Right kidney (tissue), 9 donors: ENCODE measurements at places on chromosomes 16 and 17.

DNA sequence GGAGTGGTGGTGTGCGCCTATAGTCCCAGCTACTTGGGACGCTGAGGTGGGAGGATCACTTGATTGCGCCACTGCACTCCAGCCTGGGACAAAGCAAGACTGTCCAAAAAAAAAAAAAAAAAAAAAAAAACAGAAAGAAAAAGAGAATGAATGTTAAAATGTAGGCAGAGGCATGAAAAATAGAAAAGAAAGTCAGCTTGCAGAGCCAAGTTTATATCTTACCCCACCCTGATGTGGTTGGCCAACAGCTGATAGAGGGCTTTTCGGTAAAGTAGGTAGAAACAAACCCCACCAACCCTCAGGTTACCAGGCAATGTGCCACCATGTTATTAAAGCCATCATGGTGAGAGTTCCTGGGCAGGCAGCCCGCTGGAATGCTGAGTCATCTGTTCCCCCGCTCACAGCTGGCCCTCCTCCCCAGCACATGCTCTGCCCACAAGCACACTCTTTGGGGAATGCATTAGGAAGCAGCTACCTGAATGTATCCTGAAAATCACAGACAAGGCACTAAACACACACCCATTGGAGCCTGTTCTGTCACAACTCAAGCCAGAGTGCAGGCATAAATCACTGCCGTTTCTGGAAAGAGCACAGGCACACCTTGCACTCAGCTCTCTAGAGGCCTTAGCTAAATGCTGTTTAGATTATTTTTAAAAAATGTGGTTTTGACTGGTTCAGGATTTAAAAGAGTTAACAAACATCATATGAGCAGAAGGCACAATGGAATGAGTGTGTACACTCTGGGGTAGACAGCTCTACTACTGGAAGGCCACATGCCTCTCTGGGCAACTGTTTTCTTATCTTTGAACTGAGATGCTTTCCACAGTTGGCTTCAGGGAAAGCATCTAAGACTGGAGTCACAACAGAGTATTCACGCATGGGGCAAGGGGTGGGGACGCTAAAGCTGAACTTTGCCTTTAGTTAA lies 128.5 kb downstream of the PARN start:
- DNase-seq, result no peak

DNA sequence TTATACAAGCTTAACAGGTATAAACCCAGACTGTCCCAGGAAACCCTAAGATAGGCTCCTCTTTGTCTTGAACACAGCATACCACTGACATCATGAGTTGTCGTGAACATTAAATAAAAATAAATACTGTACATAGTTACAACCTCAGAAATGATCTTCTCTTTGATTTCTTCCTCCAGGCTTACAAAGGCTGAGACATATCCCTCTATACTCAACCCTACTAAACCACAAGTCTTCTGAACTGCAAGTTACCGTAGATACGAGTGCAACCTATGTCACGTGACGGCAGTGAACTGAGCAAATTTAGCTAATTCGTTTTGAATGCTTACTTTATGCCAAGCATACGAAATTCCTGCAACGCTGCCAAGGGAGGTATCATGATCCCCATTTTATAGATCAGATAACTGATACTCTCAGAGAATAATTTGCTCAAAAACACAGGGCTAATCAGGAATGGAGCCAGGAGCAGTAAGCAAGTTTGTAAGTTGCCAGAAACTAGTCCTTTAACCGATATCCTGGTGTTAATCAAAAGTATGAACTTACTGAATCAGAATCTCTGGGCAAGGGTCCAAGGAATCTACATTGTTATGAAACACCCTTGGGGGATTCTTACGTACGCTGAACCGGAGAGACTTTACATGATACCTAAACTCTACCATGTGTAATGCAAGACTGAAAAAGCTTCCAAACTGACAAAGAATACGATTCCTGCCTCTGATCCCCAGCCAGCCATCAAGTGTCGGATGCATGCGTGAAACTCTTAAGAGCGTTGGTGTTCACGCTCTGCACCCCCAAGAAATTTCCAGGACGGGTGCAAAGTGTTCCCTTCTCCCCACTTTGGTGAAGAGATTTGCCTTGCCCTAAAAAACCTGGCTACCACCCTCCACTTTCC lies 106.2 kb downstream of the XYLT1 start:
- DNase-seq, result no peak

GRCh38 chr16:83206426-83206825 lies 579.7 kb downstream of the CDH13 start:
- DNase-seq, result no peak

GRCh38 chr17:72165867-72166439 lies 45.1 kb downstream of the SOX9 start:
- DNase-seq, result no peak

- no peak for DNase-seq
Measured at GRCh38 chr17:52505601-52506000, 347.1 kb upstream of the CA10 start.

DNA sequence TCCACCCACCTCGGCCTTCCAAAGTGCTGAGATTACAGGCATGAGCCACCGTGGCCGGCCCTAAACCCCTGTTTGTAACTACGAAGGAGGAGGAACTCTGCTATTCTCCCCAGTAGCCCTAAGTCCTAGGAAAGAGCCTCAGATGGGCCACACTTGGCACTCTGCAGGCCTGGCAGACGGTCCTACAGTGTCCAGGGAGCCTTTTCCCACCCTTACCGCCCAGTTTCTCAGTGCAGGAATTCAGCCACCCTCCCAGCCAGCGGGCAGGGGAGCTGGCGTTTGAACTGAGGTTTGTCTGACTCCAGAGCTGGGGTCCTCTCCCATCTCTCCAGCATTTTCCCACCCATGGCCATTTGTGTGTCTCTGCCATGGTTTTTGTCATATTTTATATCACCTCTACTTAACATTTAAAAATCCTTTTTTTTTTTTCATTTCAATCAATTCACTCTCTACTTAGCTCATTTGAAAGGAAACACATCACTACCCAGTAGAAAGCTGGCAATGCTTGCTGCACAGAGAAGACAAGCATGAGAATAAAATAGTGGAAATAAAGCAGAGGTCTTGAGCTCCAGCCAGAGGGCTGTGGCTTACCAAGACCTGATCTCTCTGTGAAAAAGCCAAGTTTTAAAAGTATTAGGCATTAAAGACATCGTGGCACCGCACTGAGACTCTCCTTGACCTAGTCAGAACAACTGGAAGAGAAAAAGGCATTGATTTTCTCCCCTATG lies 34.9 kb downstream of the BCO1 start:
- no peak for DNase-seq

GRCh38 chr17:82849076-82849945 lies 9.5 kb upstream of the ZNF750 start:
- DNase-seq, result no peak

DNA sequence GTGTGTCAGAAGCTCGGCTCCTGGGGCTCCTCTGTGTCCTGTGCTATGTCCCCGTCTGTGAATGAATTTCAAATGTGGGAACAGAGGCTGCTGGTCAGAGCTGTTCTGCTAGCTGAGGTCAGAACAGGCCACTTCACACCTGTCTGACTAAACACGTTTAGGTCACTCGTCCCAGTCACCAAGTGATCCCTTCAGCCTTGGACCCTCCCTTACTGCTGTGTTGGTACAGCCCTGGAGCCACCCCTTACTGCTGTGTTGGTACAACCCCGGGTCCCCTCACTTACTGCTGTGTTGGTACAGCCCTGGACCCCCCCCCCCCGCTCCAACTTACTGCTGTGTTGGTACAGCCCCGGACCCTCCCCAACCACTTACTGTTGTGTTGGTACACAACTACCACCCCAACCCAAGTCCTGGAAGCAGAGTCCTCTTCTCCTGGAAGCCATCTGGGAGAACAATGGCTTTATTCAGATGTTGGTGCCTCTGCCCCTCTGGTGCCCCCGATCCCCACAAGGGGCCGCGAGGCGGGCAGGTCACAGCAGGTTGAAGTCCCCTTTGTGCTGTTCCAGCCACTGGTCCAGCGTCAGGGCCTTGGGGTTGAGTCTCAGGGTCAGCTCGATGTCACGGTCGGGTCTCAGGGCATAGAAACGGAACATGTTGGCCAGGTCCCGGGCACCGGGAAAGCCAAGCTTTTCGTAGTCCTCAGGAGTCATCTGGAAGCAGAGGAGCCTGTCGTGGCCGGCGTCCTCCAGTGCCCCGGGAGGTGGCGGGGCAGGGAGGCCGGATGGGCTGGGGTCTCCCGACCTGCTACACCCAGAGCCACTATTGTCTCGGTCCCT lies 13.0 kb downstream of the NMRAL1 start:
- no peak for DNase-seq

GRCh38 chr16:55559933-55560516 lies 6.5 kb upstream of the CAPNS2 start:
- no peak for DNase-seq

- DNase-seq, result peak; percentile 61
Measured at GRCh38 chr17:82914375-82914774, 74.6 kb upstream of the ZNF750 start.

DNA sequence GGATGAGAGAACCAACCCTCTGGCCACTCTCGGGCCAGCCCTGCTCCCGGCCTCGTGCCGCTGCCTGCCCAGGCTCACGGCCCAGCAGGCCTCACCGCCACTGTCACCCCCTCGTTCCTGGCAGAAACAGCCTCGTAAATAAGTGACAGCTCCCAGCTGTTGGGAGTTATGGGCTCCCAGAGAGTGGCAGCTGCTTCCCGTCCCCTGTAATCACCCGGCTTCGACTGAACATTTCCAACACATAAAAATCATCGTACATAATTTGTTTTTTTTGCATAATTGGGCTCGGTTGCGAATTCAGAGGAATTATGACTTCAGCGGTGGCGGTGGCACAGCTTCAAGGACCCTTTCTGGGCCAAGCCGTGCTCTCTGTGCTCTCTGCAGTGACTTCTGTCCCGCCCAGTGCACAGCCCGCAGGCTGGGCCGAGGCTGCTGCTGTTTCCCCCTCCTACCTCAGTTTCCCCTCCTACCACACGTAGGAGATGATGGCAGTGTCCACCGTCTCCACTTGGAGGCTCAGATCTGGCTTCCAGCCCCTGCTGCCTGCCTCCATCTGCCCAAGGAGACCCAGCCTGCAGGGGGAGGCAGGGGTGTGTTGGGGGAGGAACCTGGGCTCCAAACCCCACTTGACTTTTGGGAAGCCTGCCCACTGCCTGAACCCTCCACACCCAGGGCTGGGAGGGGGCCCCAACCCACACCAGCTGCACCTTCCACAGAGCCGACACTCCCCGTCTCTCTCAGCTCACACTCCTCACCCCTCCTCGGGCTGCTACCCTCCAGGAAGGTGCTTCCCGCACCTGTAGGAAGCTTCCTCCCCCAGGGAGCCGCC lies 84.9 kb downstream of the RTN4RL1 start:
- DNase-seq, result peak; percentile 72

- no peak for DNase-seq
Measured at GRCh38 chr17:77704048-77704815, 254.3 kb upstream of the TNRC6C start.

GRCh38 chr17:38709864-38710603 lies 5.0 kb downstream of the MLLT6 start:
- no peak for DNase-seq

DNA sequence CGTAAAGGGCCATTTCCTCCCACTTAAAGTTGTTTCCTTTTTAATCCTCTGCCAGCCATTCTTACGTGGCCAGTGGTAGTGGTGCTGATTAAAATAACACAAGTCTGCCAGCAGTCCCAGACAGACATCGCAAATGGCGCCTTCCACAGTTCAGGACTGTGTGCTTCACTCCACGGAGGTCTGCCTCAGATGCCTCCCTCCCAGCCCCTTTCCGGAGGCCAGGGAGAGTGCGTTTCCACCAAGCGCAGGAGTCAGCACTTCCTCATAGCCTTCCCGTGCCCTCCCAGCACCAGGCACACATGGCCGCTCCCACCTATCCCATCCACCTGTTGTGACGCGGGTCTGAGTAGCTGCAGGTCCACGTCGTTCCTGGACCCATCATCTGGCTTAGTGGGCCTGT lies 205.6 kb downstream of the RPTOR start:
- no peak for DNase-seq

DNA sequence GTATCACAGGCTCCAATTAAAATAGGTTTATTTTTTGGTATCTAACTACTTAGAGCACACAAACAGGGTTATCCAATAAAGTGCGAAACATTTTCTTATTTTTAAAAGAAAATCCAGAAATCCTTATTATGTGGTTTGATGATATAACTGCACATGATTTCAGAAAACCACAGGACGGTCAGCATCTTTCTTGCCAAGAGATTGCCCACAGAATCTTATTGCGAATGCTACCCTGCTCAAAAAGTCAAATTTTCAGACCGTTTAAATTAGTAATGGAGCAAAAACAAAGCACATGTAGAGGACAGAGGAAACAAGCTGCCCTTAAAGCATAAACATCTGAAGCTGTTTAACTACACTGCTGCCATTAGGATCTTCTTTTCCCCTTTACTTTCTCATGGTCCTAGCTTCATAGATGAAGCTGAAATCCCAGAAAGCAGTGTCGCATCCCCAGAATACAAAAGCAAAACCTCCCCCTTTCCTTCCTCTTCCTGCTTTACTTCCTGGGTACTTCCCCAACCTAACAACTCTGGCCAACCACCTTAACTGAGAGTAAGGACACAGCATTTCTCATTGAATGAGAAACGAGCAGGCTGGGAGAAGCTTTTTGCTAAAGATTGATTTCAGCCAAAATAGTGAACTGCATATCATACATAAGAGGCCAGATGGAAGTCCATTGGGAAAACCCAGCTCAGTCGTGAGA lies 43.7 kb downstream of the CMTM4 start:
- DNase-seq, result no peak

GRCh38 chr17:56141046-56141839 lies 12.0 kb upstream of the ANKFN1 start:
- DNase-seq, result no peak

DNA sequence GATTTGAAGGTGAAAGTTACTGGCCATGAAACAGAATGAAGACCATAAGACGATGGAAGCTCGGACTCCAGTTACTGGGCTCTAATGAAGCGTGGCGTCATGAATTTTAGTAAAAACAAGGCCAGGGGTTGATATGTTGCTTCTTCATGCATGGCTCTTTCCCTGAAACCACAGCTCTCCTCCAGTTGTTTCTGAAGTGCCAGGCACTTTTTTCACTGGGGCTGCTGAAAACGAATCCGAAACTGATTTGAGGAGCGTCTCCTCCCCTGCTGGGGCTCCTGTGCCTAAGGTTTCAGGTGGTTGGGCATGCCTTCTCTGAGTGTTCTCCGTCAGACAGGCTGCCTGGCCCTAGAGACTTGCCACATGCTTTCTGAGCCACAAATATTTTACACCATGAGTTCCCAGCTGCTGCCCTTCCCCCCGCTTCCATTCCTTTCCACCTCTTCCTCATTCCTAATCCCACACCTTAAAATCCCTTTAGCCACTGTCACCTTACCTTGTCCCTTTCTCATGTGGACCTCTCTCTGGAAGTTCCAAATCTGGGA lies 3.7 kb upstream of the MYL4 start:
- DNase-seq, result peak; percentile 54

- no peak for DNase-seq
Measured at GRCh38 chr16:67190448-67191399, 788 bp upstream of the EXOC3L1 start.

GRCh38 chr16:50279504-50279865 lies 13.1 kb downstream of the ADCY7 start:
- no peak for DNase-seq
